ENCODE measurements at places on chromosomes 1 and 21.

- no peak for DNase-seq
Measured at GRCh38 chr1:37792943-37793686, 532 bp upstream of the MANEAL start.

GRCh38 chr1:97780884-97781283, 139.9 kb downstream of the DPYD start:
- no peak for DNase-seq

DNA sequence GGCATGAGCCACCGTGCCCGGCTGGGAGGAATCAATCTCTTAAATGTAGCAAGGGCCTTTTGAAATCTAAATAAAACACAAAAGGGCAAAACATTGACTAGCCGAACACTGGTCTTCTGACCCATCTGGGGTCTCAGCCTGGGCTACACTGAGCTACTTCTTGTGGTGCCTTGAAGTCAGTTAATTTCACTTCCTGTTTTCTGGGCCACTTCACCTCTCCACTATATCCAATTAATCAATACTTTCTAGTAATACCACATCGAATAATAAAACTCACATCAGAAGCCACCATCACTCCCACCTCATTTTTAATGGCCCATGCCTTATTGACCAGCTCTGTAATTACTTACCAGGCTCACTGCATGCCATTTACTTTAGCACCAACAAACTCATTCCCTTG, 138.0 kb upstream of the SAMSN1 start:
- no peak for DNase-seq

GRCh38 chr1:154500533-154500932, 1.5 kb upstream of the TDRD10 start:
- no peak for DNase-seq

DNA sequence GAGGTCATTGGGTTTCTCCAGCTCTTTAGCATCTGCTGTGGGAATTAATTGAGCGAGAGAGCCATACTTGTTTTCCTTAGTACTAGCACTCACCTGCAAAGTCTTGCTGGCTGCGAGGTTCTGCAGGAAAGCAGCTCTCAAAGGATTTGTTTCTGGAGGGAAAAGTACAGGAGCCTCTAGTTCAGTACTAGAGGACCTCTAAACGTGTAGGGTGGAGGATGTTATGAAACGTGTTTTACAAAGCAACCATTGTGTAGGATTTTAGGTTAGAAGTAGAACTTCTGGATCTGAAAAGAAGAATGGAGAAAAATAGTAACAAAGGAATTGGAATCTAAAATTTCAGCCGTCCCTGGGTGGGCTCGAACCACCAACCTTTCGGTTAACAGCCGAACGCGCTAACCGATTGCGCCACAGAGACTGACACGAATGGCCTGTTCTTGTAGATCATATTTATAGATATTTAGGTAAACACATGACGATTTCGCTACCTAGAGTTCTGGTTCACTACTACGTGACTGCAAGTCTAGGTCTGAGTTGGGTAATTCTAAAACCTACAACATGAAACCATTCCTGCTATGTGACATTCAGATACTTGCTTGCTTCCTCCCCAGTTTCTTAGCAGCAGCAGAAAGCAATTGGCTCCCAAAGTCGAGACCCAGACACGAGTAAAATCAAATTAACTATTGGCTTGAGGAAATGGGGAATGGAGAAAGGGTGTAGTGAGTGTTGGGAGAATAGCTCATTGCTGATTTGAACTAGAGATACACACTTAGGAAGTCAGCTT, 60.2 kb upstream of the CFAP126 start:
- no peak for DNase-seq

Measured in prostate gland (tissue), 2 donors.